SW 1271 (cell line): ENCODE measurements at places on chromosomes 1 and 21.
A peak's percentile ranks its signal among the peaks of the same experiment; 100 is the strongest.

DNA sequence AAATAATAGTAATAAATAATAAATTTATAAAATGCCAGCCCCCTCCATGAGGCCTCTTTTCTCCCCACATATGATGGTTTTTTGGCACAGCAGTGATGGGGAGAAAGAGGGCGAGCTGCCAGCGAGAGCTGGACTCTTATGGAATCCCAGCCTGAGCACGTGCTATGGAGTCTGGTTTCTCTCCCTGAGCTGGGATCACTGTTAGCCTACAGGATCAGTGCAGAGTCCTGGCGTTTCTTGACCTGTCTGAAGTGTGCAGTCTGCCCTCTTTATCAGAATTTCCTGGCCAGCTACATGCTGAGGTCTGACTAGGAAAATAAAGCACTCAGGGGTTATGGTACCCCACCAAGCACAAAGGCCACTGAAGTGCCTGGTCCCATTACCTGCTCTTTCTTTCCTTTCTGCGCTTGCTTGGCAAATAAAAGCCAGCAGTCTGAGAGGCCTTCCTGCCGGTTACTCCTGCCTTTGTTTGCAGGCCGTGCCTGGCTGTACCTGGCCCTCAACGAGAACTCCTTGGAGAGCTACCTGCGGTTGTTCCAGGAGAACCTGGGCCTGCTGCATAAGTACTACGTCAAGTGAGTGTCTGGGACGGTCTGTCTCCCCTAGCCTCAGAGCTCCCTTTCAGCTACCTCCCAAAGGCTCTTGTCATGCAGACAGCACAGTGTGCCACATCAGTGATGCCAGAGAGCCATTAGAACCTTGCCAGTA lies 18.5 kb upstream of the SLC25A34 start:
- DNase-seq: no peak

- DNase-seq: peak; percentile 10
These were observed 17.1 kb downstream of the CAPZA1 start for GRCh38 chr1:112636597-112637253.

DNA sequence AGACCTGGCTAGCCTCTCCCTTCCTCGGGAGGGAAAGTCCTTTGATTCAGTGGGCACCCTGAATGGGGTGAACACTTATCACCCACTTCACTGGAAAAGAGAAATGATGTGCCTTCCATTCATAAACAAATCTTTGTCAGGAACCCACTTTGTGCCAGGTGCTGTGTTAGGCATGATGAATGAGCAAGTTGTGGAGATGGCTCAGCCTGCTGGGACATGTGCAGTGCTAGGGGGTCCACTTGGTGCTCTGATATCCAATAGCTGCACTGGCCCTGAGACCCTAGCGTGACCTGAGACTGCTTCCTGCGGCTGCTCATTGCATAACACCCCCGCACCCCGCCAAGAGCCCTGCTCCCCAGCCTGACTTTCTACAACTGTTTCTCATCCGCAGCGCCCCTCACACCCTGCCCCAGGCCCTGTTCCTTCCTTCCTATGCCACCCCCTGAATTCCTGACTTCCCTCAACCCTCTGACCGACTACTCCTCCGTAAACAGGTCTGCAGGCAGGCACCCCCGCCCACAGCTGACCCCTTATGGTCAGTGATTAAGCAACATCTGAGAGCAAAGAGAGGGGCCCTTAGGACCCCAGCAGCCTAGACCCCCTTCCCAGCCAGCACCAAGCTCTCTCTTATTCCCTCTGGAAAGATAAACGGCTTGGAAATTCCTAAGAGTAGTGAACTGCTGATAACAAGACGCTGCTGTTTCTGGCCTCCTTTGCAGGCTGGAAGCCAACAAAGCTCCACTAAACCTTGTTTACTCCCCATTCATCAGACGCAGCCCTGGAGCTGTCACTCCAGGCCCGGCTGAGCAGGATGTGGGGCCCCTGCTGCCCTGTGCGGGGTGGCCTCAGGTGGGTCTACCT lies 12.9 kb downstream of the CSRP1 start:
- DNase-seq: no peak

- DNase-seq: no peak
These were observed 150.1 kb upstream of the FGGY start for GRCh38 chr1:59146651-59147358.

- no peak for DNase-seq
These were observed 60.8 kb upstream of the USP24 start for GRCh38 chr1:55275941-55276341.

DNA sequence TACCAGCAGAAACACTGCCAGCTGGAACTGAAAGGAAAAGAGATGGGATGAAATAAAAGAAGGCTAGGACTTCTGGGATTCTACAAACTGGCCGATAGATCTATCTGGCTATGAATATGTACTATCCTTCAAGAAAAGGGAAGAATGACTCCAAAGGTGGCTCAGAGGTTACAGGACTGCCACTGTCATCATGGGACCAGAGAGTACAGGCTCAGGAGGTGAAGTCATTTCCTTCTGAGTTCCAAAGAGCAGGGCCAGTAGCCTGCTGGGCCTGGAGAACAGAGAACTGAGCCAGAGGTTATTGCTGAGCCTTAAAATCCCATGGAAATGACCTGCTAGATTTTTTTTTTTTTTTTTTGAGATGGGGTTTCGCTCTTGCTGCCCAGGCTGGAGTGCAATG lies 27.6 kb downstream of the ZNF496 start:
- no peak for DNase-seq

- DNase-seq: no peak
These were observed 18.2 kb upstream of the GJA9 start for GRCh38 chr1:38899560-38899959.

DNA sequence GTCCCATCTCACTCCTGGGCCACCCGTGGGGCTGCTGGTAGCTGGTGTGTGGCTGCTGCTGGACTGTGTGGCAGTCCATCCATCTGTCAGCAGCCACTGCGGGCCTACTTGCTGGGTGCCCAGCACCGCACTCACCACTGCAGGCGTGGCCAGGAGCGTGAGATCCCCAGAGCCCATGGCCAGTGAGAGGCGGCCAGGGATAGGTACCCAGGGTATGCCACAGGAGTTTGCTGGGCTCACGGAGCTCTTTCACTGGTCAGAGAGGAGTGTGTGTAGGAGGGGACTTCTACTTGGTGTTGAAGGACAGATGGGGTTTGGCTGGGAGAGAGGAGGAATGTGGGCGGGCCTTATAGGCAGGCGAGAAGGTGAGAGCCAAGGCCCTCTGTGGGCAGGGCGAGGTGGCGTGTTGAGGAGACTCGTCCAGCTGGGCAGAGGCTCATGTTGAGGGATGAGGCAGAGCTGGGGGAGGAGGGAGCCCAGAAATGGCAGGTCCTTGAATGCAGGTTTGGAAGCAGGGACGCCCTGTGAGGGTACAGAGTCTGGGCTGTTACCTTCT lies 15.0 kb downstream of the QSOX1 start:
- DNase-seq: no peak

GRCh38 chr1:186473047-186473446 lies 12.1 kb upstream of the PDC start:
- no peak for DNase-seq

DNA sequence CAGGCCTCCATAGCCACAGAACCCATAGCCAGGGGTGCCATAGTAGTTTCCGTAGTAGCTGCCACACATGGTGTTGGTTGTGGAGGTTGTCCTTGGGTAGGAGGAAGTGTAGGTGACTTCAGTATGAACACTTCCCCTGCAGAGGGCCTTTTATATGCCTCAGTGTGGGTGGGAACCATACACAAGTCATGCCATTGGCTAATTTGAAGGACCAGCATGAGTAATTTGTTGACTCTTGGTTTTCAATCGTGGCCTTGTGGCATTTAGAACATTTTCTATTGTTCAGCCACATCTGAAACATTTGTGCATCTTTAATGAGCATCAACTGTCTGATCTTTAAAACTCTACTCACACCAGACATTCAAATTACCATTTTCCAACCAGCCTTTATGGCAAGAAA lies at the start of gene KRTAP6-1:
Gene KRTAP6-1, minus strand, starts transcription at position 95 of the 400 bp plus-strand sequence. Its CDS starts 26 bp downstream, at position 69.
- no peak for DNase-seq

- no peak for DNase-seq
These were observed 3.1 kb downstream of the LMNA start for GRCh38 chr1:156117414-156118176.

GRCh38 chr1:37481289-37482003 lies 7.1 kb downstream of the ZC3H12A start:
- no peak for DNase-seq

- DNase-seq: peak; percentile 28
These were observed 169.9 kb downstream of the LRRC7 start for GRCh38 chr1:69737527-69738185.

GRCh38 chr1:7672864-7673263 lies 98.2 kb upstream of the VAMP3 start:
- no peak for DNase-seq

GRCh38 chr1:164785841-164786534 lies 227.0 kb downstream of the PBX1 start:
- DNase-seq: no peak
